Activated effector memory CD4-positive, alpha-beta T cell treated with Interleukin-2 at 50 U/mL for 16 hours (primary cell): ENCODE measurements at places on chromosomes 2 and 18.

GRCh38 chr2:28102455-28102874, 211.9 kb downstream of the BABAM2 start:
- DNase-seq: no peak

GRCh38 chr2:169073963-169074751, 4.8 kb downstream of the DHRS9 start:
- DNase-seq: no peak

DNA sequence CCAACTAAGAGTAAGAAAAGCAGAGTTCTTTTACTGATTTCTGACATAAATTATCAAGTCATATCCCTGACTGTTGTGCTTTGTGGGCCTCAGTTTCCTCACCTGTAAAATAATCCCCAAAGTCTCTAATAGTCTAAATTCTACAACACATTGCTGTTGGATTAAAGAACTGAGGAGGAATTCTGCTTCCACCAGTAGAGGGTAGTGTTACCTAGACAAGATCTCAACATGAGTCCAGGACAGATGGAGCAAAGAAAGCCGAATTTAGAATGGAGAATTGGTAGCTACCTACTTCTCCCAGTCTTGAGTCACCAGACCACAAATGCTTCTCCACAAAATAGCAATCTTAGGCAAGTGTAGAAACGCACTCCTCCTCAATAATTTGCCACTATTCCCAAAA, 462.5 kb upstream of the FSHR start:
- DNase-seq: no peak

DNA sequence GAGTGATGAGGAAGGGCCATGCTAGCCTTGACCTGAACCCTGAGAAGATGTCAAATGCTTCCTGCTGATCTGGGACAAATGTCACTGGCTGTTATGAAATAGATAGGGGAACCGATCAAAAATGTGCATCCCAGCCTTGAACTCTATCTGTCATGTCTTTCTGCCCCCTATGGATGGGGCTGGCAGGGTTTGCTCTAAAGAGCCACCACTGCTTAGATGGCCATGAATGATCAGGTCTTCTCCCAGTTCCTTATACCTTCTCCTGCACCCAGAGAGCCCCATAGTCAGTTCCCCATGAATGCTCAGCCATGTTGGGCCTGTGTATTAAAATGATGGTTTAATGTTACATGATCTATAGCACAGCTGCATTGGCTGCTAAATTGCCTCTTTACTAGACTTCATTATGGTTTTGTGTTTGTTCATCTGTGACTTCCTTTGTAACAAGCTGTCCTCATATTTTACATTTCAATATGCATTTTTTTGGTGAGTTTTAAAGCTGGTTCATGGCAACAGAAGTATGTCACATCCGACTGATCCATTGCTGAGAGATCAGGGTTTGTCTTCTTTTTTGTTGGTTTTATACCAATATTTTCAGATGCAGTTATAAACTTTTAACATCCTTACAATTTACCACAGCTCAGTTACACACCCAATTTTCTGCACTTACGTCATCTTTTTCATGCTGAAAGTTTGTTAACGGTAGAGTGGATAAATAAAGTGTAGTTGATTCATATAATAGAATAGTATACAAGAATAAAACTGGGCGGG, 56.3 kb upstream of the SMAD2 start:
- no peak for DNase-seq

DNA sequence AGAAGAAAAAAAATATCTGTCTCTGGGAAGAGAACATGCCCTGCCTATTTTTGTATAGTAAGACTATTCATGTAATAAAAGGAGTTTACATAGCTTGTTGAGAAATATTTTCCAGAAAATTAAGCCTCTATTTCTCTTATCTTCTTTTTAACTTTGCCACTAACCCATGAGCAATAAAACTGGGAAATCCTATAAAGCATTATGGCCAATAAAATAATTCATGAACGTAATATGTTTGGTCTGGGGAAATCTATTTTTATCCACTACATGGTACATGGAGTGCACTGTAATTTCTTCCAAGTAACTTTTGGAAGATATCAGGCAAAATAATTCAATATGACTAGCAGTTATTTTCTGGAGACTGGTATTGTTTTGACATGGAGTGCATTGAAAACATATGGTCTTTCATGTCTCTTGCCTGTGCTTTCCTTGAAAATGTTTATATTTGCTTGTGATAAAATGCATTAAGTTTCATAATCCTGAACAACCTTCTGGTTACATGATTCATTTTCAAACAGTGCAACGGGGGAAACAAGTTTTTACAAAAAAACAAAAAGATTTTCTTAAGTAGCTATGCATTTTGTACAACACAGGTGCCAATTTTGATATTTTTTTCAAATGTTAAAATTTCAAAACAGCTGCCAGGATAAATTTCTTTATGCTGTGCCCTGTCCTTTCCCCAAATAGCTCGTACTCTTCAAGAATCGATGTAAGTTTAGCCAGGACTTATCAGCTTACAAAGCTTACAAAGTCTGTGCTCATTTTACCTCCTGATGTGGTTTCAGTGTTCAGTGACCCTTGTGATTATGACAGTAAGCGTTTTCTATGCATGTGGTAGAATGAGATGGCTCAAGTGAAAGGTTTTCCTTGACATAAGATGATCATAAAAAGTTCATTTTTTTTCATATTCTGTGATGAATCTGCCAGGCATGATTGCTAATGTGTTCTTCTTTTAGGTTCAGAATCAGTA, 194.5 kb downstream of the UBE2E3 start:
- no peak for DNase-seq

GRCh38 chr2:144430722-144431391, 89.1 kb downstream of the ZEB2 start:
- DNase-seq: no peak

GRCh38 chr2:198214114-198214596, 409.8 kb downstream of the PLCL1 start:
- no peak for DNase-seq

- DNase-seq: no peak
These were observed 242.2 kb downstream of the LOXHD1 start for GRCh38 chr18:46414863-46415262.

- no peak for DNase-seq
These were observed 39.6 kb upstream of the OTOS start for GRCh38 chr2:240179941-240180666.

DNA sequence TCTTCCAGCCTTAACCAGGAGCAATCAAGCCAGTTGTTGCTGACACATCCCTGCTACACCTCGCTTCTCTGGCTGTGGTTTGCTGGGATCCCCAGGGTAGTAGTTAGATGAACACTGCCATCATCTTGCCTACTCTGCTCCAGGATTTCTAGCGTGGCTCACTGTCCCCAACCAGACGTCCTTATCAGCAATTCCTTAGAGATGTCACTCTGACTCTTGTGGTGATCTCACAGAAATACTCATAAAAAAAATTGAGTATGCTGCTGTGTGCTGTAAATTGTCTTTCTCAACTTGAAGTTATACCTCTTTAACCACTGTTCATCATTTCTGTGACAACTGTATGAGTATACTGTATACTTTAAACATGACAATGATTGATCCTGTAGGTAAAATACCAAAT, 63.2 kb downstream of the PLCL1 start:
- DNase-seq: no peak
